NCI-H2107 (cell line): ENCODE measurements at places on chromosomes 3 and 15.
A peak's percentile ranks its signal among the peaks of the same experiment; 100 is the strongest.

- DNase-seq = no peak
These were observed 209.2 kb upstream of the CDIN1 start for GRCh38 chr15:36370051-36370730.

GRCh38 chr3:49616491-49616941, 57.6 kb upstream of the APEH start:
- DNase-seq = no peak

- DNase-seq = no peak
These were observed 290.0 kb upstream of the PLSCR5 start for GRCh38 chr3:146895026-146895749.

GRCh38 chr3:139455206-139455605, 21.1 kb downstream of the RBP2 start:
- DNase-seq = no peak

GRCh38 chr3:172227340-172228035, 188.1 kb downstream of the FNDC3B start:
- DNase-seq = no peak

- DNase-seq = no peak
These were observed 5.0 kb downstream of the GATA2 start for GRCh38 chr3:128487813-128488635.

- no peak for DNase-seq
These were observed 41.2 kb downstream of the CCPG1 start for GRCh38 chr15:55366981-55367380.

- no peak for DNase-seq
These were observed 33.2 kb downstream of the CBLB start for GRCh38 chr3:105835606-105836005.

DNA sequence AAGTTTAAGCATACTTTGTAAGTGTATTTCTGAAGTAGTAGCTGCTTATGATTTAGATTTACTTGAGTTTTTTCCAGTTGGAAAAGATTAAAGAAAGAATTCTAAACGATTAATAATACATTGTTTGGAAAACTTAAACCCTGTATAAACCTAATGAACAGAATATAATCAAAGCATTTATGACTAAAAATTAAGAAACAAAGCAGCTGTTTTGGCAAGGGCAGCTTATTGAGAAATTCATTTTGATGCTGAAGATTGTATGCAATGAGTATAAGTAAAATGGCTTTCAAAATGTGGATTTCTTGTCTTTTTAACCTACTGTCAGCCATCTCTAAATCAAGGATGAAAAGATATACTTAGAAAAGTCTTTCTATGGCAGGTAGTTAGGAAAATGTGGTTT, 140.2 kb downstream of the POLQ start:
- DNase-seq = no peak

GRCh38 chr15:74449095-74449494, 11.9 kb downstream of the UBL7 start:
- no peak for DNase-seq

GRCh38 chr3:59895972-59896371, 846.1 kb upstream of the CFAP20DC start:
- DNase-seq = no peak

GRCh38 chr3:163582967-163583366, 1495.3 kb downstream of the SI start:
- DNase-seq = no peak

- no peak for DNase-seq
These were observed 3.1 kb upstream of the EXOG start for GRCh38 chr3:38493031-38493430.

GRCh38 chr15:35064576-35065190, 20.4 kb downstream of the NANOGP8 start:
- DNase-seq = no peak

GRCh38 chr15:67307889-67308597, 53.5 kb downstream of the IQCH start:
- DNase-seq = no peak

- DNase-seq = no peak
These were observed 192.1 kb upstream of the EOMES start for GRCh38 chr3:27914199-27914598.

GRCh38 chr15:77824361-77825251, 191.9 kb upstream of the LINGO1 start:
- DNase-seq = no peak

DNA sequence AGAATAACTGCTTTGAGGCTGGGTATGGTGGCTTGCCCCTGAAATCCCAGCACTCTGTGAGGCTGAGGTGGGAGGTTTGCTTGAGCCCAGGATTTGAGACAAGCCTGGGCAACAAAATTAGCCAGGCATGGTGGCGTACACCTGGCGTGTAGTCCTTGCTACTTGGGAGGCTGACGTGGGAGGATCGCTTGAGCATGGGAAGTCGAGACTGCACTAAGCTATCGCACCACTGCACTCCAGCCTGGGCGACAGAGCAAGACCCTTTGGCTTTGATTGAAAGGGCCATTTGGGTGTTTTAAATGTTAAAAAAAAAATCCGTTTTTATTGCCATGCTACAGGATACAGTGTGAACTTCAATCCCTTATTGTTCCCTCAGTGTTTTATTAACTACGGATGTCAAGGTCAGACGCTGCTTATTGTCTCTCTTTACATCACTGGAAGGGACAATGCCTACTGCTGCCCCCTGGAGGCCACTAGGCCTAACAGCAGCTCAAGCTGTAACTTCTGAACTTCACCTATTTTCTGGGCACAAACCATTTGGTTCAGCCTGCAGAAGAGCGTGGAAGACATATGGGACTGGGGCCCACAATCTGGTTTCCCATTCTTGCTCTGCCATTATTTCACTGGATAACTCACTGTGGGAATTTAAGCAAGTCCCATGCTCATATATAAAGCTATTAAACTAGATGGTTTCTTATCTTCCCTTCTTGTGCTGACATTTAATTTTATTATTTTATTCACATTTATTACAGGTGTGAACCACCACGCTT, 15.3 kb upstream of the IREB2 start:
- DNase-seq = no peak

GRCh38 chr3:159884661-159885402, 103.8 kb upstream of the IL12A start:
- peak; percentile 35 for DNase-seq

- no peak for DNase-seq
These were observed 8.3 kb downstream of the PPP2R3A start for GRCh38 chr3:135973841-135974240.

- DNase-seq = no peak
These were observed 11.8 kb upstream of the ARL8B start for GRCh38 chr3:5110337-5110736.

- peak; percentile 58 for DNase-seq
These were observed 727.8 kb downstream of the NLGN1 start for GRCh38 chr3:174125267-174125824.

DNA sequence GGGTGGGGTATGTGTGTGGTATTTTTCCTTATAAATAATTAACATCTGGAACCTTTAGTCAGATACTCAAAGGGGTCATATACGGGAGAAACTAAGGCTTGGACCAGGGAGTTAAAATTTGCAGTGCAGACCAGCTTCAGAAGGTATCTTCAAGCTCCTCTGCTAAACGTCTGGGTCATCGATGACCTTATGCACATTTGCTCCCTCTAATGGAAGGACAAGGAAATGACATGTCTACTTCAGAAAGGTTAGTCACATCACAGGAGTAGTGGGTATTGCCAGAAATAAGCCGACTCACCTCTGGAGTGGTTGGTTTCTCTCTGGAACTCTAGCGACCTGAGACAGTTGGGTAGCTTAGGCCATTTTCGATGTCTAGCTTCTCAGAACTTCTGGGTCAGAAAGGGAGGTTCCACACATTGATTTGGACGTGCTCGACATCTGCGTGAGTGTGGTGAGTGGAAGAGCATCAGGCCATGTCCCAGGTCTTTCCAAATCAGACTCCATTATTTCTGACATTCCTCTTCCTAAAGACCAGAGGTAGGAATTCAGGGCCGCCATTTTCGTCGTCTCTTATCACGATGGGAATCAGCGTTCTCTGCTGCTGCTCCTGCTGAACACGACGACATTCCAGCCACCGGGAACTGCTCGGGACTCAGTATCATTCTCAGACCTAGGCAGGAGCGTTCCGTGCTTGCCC, 31.8 kb upstream of the RASA2 start:
- DNase-seq = peak; percentile 47

- DNase-seq = no peak
These were observed 220.5 kb downstream of the DPH6 start for GRCh38 chr15:35325374-35325941.

DNA sequence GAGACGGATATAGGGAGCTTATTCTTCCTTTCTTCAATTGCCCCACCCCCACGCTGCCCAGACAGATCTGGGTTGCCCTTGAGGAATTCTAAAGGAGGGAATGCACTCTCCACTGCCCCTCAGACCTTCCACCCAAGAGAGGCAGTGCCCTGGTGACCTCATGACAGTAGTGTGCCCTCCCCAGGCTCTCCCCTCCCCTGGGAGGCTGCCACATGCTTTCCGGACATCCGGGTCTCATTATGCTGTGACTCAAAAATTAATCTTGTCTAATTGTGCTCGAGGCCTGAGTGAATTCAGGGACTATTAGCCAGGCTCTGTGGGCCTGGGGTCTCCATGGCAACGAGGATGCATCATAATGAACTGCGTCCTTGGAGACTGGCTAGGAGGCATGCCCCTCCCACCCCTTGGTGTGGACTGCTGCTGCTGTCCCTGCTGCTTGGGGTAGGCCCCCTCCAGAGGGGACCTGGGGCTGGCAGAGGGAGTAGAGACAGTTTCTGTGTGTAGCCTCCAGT, 20.8 kb downstream of the CORO2B start:
- DNase-seq = no peak

- DNase-seq = no peak
These were observed 31.6 kb upstream of the RAP2B start for GRCh38 chr3:153130312-153130977.

DNA sequence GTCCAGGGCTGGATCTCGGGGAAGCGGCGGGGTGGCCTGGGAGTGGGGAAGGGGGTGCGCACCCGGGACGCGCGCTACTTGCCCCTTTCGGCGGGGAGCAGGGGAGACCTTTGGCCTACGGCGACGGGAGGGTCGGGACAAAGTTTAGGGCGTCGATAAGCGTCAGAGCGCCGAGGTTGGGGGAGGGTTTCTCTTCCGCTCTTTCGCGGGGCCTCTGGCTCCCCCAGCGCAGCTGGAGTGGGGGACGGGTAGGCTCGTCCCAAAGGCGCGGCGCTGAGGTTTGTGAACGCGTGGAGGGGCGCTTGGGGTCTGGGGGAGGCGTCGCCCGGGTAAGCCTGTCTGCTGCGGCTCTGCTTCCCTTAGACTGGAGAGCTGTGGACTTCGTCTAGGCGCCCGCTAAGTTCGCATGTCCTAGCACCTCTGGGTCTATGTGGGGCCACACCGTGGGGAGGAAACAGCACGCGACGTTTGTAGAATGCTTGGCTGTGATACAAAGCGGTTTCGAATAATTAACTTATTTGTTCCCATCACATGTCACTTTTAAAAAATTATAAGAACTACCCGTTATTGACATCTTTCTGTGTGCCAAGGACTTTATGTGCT, 527 bp downstream of the B2M start:
- no peak for DNase-seq

- DNase-seq = no peak
These were observed 593 bp upstream of the RSL24D1 start for GRCh38 chr15:55197362-55197705.

DNA sequence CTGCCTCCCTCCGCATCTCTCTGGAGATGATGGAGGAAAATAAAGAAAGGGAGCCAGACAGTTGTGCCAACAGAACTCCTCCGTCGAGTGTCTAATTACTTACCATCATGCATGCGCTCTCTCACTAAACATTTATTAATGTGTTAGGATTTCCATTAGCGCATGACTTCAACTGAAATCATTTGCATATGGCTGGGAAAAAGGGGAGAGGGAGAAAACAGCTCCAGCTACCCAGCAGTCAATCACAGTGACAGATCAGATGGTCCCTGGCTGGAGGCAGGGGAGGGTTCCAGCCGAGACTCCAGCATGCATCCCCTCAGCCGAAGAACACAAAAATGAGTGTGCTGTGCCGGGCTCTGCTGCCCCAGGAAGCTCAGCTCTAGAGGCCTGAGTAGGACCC, 6.8 kb upstream of the RHO start:
- DNase-seq = no peak

GRCh38 chr3:111107662-111108035, 36.0 kb downstream of the NECTIN3 start:
- no peak for DNase-seq

- DNase-seq = no peak
These were observed 266.2 kb downstream of the LSAMP start for GRCh38 chr3:116179091-116179490.

DNA sequence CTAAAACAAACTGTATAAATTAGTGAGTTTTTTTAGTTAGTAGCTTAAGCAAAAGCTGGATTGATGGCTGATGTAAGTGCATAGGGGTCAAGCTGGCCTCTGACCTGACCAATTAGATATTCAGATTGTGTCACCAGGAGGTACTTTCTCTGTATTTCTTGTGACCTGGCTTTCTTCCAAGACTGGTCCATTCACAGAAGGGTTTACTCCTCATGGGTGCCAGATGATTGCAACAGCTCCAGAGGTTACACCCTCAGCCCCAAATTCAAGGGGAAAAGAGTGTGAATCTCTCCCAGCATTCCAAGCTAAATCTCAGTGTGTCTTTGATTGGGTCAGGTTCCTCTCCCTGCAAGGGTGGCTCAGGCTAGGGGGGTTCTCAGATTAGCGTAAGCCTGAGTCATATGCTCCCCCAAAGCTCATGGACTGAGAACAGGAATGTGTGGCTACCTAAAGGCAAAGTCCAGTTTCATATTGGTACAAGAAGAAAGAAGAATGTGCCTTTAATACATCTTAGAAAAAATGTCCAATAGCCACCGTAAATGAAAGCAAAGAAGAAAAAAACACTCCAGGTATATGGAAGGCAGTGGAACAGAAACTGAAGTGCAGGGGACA, 16.5 kb downstream of the PML start:
- no peak for DNase-seq

DNA sequence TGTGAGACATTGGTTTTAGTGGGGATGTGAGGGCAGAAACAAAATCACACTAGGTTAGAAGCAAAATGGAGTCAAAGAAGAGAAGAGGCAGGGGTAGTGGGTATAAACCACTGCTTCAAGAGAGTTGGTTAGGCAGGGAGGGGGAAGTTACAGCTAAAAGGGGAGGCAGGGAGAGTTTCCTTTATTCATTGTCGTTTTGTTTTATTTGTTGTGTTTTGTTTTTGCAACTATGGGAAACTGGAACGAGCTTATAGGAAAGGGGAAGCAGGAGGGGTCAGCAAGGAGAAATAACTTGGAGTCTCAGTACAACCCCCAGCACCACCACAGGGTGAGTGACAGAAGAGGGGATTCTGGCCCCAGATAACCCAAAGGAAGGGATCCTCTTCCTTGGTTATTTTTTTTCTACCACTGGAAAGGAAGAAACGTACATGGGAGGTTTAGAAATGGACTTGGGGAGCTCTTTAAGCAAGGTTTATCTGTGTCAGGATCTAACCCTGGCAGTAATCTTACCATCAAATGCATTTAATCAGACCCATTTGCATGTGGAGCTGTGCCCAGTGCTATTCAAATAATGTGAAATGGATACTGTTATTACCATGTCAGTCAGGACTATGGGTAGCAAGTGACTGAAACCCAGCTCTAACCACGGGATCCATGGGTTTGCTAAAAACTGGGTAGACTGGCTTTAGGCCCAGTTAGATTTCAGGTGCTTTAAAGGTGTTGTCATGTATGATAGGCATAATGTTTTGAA, 68.7 kb downstream of the CCNL1 start:
- DNase-seq = no peak
